Trophoblast cell (in vitro differentiated cells and primary cell): ENCODE measurements at places on chromosomes 4 and X.

DNA sequence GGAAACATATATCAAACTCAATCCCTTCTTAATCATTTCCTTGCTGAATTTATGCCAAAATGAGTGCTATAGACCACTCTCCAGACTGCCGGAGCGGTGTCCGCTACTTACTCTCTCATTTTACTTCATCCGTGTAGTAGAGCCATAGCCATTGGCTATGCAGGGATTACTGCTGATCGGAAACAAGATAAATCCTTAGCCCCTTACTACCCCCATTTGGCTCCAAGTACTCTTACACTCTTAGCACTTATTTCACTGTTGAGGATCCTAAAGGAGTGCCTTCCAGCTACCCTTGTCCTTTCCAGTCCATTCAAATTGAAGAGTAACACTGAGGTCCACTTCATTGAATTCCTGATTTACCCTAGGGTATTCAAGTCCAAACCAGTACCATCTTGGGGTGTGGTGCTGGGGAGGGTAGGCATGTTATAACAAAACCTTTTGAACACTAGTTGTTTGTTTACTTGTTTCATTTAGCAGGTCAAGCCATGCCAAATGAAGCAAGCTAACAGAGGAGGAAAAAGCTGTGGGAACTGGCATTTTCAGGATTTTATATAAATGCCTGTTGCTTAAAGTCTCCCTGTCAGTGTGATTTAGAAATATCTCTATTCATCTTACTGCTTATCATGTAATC is 715.1 kb downstream of the FSTL5 start:
- DNase-seq: no peak
- no peak overlapping the region for H3K4me3 ChIP-seq
- no peaks in the 10 kb centered on the region for H3K4me1 ChIP-seq
- no peaks in the 10 kb centered on the region for H3K36me3 ChIP-seq
- no peak overlapping the region for H3K27ac ChIP-seq

GRCh38 chrX:134969726-134970125 is 21.1 kb upstream of the SMIM10 start:
- H3K4me1 ChIP-seq: no peaks in the 10 kb centered on the region
- no peak overlapping the region for H3K27ac ChIP-seq
- no peak for DNase-seq

- H3K36me3 ChIP-seq: peaks cover 5% of the 10 kb centered on the region
- no peaks in the 10 kb centered on the region for H3K4me1 ChIP-seq
- no peaks in the 10 kb centered on the region for H3K27me3 ChIP-seq
- no peak for DNase-seq
- H3K27ac ChIP-seq: no peak overlapping the region
These were observed 1.7 kb upstream of the METTL14 start for GRCh38 chr4:118683513-118683912.

DNA sequence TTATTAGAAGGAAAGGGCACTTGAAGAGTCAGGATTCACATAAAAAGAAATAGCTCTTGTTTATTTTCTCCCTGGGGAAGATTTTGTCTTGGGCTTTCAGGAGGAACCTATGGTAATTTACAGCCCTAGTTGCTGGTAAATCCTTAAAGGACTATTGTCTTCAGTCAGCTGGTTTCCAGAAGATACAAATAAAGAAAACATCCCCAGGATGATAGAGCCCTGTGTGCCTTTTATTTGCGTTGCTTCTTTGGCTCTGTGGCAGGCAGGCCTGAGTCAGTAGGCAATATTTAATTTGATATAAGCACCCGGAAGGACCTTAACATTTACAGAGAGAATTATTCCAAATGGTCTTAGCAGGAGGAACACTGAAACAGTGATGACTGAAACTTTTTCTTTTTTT is 131.0 kb upstream of the SLC34A2 start:
- DNase-seq: no peak
- H3K4me1 ChIP-seq: no peaks in the 10 kb centered on the region
- no peaks in the 10 kb centered on the region for H3K27me3 ChIP-seq
- no peaks in the 10 kb centered on the region for H3K36me3 ChIP-seq

- no peaks in the 10 kb centered on the region for H3K4me1 ChIP-seq
- no peak overlapping the region for H3K27ac ChIP-seq
- no peaks in the 10 kb centered on the region for H3K27me3 ChIP-seq
- DNase-seq: no peak
These were observed 904.9 kb upstream of the AGA start for GRCh38 chr4:178347111-178347510.

GRCh38 chr4:144374065-144374464 is 233.5 kb upstream of the GYPA start:
- no peaks in the 10 kb centered on the region for H3K4me1 ChIP-seq
- H3K36me3 ChIP-seq: no peaks in the 10 kb centered on the region
- DNase-seq: no peak
- H3K27me3 ChIP-seq: no peaks in the 10 kb centered on the region
- no peak overlapping the region for H3K27ac ChIP-seq
- no peak overlapping the region for H3K4me3 ChIP-seq

DNA sequence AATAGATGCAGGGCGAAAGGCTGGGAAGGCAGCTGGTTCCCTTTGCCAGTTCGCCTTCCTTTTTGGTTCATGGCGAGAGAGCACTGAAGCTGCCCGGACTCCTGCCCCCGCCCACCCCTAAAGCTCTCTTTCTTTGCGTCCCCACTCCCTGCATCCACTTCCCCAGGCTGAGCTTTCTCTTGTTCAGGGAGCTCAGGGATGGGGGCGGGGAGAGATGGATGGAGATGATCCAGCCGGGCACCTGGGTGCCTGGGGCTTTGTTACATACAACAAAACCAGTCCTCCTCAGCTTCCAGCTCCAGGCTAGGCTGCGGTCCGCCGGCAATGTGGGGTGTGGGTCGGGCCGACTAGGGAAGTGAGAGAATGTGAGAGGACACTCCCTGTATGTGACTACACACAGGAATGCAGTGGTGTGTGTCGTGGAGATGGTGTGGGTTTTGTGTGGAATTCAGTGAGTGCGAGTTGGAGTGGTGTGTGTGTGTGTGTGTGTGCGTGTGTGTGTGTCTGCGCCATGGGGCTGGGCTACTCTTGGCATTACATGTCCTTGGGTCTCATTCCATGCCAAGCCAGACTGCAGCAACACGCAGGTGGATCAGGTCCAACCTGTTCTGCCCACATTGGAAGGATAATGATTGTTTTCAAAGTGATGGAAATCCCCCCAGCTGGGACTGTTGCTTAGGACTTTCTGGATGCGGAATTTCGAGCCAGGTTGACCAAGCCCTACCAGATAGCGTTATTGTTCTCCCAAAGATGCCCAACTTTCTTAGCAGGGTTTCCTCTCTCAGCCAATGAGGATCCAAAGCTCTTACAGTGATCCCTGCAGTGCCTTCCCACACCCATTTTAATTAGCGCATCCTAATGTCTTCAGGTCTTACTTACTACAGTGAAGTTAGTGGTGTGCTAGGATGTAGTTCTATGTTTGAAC is 149.4 kb upstream of the CHRDL1 start:
- H3K4me1 ChIP-seq: peaks cover 10% of the 10 kb centered on the region
- no peaks in the 10 kb centered on the region for H3K27me3 ChIP-seq
- no peak overlapping the region for H3K4me3 ChIP-seq
- no peak overlapping the region for H3K27ac ChIP-seq
- H3K36me3 ChIP-seq: no peaks in the 10 kb centered on the region

GRCh38 chrX:136106920-136107528 is 40.3 kb upstream of the FHL1 start:
- no peak overlapping the region for H3K27ac ChIP-seq
- no peaks in the 10 kb centered on the region for H3K27me3 ChIP-seq
- no peaks in the 10 kb centered on the region for H3K36me3 ChIP-seq
- DNase-seq: no peak

- no peaks in the 10 kb centered on the region for H3K27me3 ChIP-seq
- H3K4me3 ChIP-seq: no peak overlapping the region
- H3K27ac ChIP-seq: no peak overlapping the region
- DNase-seq: no peak
- H3K4me1 ChIP-seq: no peaks in the 10 kb centered on the region
These were observed 179.0 kb downstream of the DHX15 start for GRCh38 chr4:24405341-24405740.

DNA sequence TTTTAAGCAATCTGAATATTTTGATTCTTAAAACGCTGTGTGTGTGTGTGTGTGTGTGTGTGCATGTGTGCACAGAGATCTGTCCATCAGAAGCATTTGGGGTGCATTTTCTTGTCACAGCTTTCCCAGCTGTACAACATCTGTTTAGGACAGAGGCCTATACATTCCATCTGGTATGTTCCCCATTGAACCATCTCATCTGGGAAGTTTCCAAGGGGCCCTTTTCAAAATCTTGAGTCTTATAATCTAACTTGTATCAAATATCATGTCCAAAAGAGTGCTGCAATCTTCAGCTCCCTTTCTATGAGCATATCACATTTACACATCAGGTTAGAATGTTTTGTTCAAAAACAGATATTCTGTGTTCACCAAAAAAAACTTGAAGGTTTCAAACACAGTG is 16.5 kb upstream of the MID1 start:
- DNase-seq: no peak
- H3K27me3 ChIP-seq: no peaks in the 10 kb centered on the region
- H3K36me3 ChIP-seq: no peaks in the 10 kb centered on the region
- peaks cover 2% of the 10 kb centered on the region for H3K4me1 ChIP-seq
- H3K4me3 ChIP-seq: no peak overlapping the region

GRCh38 chr4:8900588-8900987 is 28.9 kb upstream of the HMX1 start:
- no peaks in the 10 kb centered on the region for H3K36me3 ChIP-seq
- H3K27ac ChIP-seq: no peak overlapping the region
- no peaks in the 10 kb centered on the region for H3K4me1 ChIP-seq
- no peak overlapping the region for H3K4me3 ChIP-seq
- H3K27me3 ChIP-seq: peaks cover 3% of the 10 kb centered on the region

GRCh38 chr4:127548990-127549925 is 83.5 kb upstream of the INTU start:
- no peak overlapping the region for H3K4me3 ChIP-seq
- H3K27ac ChIP-seq: no peak overlapping the region
- no peak for DNase-seq

GRCh38 chr4:30610361-30610760 is 109.8 kb upstream of the PCDH7 start:
- DNase-seq: no peak
- no peak overlapping the region for H3K4me3 ChIP-seq
- no peaks in the 10 kb centered on the region for H3K27me3 ChIP-seq
- H3K4me1 ChIP-seq: no peaks in the 10 kb centered on the region
- H3K36me3 ChIP-seq: no peaks in the 10 kb centered on the region
- H3K27ac ChIP-seq: no peak overlapping the region

- H3K4me1 ChIP-seq: no peaks in the 10 kb centered on the region
- DNase-seq: no peak
These were observed 207.5 kb downstream of the NSUN7 start for GRCh38 chr4:40957281-40957680.

DNA sequence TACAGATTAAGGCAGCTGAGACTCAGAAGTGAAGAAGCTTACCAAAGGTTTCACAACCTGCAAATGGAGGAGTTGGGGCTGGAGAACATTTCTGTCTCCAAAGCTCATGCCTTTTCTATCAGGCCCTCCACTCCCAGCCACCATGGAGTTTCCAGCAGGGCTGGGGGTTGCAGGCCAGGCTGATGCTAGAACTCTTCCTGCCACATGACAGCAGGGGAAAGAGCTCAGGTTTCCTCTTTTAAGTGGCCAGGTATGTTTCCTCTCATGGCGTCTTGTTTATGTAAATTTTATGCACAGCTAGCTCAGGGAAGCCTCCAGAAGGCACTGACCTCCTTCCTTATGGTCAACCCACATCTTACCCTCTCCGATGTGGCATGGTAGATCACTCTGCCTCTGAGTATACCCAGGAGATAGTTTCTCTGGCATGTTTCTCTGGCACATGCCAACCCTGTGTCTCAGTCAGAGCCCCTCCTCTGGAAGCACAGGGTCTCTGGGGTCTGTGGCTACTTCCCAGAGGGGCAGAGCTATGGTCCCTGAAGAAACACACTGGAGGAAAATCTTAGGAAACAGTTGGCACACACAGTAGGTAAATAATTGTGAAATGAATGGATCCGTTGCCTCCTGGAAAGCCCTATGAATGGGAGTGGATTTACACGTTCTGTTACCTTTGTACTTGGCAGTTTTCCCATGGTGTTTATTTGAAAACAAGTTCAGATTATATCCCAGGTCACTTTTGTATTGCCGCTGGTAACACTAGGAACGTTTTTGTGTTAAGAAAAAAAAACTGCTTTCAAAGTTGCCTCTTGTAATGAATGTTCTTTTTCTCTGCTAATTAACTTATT is 28.9 kb downstream of the PDK3 start:
- no peak for DNase-seq
- H3K36me3 ChIP-seq: no peaks in the 10 kb centered on the region
- no peaks in the 10 kb centered on the region for H3K4me1 ChIP-seq
- H3K4me3 ChIP-seq: no peak overlapping the region
- H3K27ac ChIP-seq: no peak overlapping the region

GRCh38 chr4:119097282-119097900 is 38.2 kb upstream of the MYOZ2 start:
- H3K36me3 ChIP-seq: no peaks in the 10 kb centered on the region
- H3K27ac ChIP-seq: no peak overlapping the region
- H3K27me3 ChIP-seq: no peaks in the 10 kb centered on the region
- H3K4me1 ChIP-seq: no peaks in the 10 kb centered on the region
- no peak for DNase-seq

DNA sequence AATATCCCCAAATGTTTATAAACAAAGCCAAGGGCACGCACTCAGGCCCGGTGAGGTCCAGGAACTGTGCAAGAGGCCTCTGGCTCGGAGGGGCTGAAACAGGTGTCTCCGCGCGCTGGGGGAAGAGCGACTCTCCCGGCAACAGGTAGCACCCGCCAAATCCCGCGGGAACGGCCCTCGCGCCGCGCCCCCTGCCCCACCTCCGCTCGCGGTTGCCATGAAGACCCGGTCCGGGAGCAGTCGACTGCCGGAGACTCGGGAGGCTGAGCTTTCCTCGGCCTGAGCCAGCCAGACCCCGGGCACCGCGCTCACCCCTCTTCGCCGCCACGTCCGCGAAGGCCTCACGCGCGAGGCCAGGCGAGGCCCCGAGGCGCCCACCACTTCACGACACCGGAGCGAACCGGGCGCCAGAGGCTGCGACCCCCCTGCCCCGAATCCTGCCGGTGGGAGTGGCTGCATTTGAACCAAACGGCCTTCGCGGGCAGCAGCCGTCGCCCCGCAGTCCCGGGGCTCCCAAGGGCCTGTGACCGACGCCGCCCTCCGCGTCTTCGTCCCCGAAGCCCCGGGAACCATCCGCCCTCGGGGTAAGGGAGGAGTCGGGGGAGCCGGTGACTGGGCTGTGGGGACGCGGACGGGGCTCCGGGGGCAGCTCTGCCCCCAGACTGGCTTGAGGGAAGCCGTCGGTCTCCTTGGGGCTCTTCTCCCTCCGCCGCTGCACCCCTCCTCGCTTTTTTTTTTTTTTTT is at the start of gene NSUN7:
Gene NSUN7, plus strand, starts transcription at position 239 of the 744 bp plus-strand sequence. CDS start 739 bp downstream, outside the sequence.
- DNase-seq: peak; percentile 78
- H3K4me3 ChIP-seq: peak within 1 kb of the TSS; percentile 85
- no peaks in the 10 kb centered on the region for H3K36me3 ChIP-seq
- no peaks in the 10 kb centered on the region for H3K27me3 ChIP-seq
- peak within 1 kb of the TSS; percentile 78 for H3K27ac ChIP-seq

- DNase-seq: no peak
- no peaks in the 10 kb centered on the region for H3K27me3 ChIP-seq
- H3K36me3 ChIP-seq: no peaks in the 10 kb centered on the region
- H3K27ac ChIP-seq: no peak overlapping the region
- no peak overlapping the region for H3K4me3 ChIP-seq
- H3K4me1 ChIP-seq: no peaks in the 10 kb centered on the region
These were observed 95.7 kb upstream of the AFAP1 start for GRCh38 chr4:8035371-8035780.

GRCh38 chr4:133550436-133550835 is 401.3 kb downstream of the PCDH10 start:
- no peak overlapping the region for H3K27ac ChIP-seq
- no peak for DNase-seq
- H3K36me3 ChIP-seq: no peaks in the 10 kb centered on the region

GRCh38 chrX:29661290-29661689 is 554.1 kb upstream of the MAGEB2 start:
- DNase-seq: no peak
- H3K27me3 ChIP-seq: no peaks in the 10 kb centered on the region
- H3K4me3 ChIP-seq: no peak overlapping the region
- no peaks in the 10 kb centered on the region for H3K4me1 ChIP-seq
- no peak overlapping the region for H3K27ac ChIP-seq
